NCI-H460 (cell line): ENCODE measurements at places on chromosomes 4 and X.

- DNase-seq: no peak
These were observed 5.4 kb downstream of the DAPP1 start for GRCh38 chr4:99821918-99822503.

DNA sequence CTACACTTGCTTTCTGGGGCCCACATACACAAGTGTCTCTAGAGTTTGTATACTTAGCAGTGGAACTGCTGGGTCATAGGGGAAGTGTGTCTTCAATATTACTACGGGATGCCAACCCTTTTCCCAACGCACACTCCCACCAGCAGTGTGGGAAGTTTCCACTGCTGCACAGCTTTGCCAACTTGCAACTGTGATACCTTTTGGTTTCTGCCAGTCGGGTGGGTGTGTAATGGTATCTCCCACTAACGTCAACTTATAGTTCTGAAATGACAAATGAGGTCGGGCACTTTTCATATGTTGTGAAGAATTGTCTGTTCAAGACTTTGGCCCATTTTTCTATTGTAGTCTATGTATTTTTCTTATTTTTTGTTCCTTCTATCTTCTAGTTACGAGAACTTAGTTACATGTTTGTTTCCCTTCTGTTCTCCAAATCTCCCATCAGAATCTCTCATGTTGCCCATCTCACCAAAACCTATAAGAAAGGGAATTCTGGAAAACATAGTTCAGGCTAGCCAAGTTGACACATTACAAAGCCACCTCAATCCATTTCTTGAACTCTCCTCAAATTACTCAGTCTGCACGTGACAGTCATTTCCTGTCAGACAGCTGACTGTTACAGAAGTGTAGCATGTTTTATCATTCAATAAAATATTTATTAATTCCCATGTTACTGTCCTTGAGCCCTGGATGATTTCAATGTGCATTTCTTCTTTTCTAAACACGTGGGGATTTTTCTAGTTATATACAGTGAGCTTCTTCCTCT, 30.7 kb downstream of the PNMA6E start:
- no peak for DNase-seq

DNA sequence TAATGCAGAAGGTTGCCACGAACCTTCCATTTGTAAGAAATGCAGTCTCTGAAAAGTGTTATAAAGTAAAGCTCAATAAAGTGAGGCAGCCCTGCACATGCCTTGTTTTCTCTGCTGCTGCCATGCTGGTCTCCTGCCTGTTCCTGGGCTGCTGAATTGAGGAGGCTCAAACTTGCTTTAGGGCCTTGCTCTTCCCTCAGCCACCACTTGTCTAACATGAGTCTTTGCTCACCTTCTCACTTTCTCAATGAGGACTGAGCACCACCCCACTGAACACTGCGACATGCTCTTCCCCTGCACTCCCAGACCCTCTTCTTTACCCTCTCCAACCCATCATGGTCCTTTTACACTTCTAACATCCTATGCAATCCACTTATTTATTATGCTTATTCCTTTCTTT, 25.2 kb upstream of the MFAP3L start:
- no peak for DNase-seq

DNA sequence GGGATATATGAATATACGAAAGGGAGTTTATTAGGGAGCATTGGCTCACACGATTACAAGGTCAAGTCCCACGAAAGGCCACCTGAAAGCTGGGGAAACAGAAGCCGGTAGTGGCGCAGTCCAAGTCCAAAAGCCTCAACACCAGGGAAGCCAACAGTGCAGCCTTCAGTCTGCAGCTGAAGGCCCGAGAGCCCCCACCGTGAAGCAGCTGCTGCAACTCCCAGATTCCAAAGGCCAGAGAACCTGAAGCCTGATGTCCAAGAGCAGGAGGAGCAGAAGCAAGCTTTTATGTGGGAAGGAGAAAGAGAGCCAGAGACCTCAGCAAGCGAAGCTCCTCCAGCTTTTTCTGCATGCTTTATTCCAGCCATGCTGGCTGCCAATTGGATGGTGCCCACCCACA, 275.8 kb downstream of the PTTG2 start:
- no peak for DNase-seq

DNA sequence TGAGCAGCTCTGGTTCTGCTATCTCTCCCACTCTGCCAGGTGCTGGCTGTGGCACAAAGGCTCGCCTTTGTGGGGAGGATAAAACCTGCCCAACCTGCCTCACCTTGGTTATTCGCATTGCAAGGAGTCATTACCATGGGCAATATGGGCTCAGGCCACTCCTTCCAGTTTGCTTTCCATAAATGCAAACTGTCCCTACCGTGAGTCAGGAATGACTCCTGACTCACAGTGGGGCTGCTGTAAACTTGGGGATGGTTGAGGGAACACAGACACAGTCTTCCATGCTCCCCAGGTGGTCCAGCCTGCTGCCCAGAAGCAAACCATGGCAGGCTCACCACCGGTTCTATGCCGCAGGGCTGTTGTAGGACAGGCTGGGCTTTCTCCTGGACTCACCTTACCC, 36.1 kb downstream of the COQ2 start:
- no peak for DNase-seq

DNA sequence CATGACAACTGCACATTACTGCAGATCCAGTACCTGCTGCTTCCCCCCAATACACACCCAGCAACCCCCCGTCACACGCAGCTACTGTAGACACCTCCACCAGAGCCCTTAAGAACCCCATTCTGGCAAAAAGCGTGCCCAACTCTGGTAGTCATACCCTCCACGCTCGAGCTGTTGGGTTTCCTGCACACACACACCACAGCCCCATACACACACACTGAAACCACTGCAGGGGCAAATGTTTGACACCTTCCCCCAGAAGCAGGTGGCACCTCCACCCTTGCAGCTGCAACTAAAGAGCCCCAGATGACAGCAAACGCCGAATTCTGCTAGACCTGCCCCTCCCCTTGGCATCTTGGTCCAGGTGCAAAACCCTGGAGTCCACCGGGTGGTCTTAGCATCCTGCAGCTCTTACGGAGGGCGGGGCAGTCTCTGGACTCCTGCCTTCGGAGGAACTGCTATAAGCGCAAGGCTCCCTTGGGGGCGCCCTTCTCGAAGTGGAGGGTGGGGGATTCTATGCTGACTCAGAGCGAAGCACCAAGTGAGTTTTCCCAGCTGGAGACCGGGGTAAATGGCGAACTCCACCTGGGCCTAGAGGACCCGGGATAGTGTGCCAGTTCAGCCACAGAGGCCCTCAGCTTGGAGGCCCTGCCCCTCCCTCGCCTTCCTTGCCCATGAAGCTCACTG, 1.5 kb downstream of the FRMPD3 start:
- DNase-seq: no peak

DNA sequence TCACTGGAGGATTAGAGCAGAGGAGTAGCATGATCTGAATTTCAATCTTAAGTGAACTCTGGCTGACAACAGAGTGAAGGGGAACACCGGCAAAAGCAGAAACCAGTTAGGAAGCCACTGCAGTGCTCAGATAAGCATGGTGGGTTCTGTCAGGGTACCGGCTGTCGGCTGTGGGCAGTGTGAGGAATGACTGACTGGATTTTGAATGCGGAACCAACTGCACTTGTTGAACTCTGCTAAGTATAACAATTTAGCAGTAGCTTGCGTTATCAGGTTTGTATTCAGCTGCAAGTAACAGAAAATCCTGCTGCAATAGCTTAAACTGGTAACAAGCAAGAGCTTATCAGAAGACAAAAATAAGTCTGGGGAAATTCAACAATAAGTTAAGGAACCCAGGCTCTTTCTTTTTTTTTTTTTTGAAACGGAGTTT, 5.2 kb downstream of the HTT start:
- no peak for DNase-seq

GRCh38 chrX:70434352-70434866, 10.2 kb upstream of the DLG3 start:
- DNase-seq: peak; percentile 84

DNA sequence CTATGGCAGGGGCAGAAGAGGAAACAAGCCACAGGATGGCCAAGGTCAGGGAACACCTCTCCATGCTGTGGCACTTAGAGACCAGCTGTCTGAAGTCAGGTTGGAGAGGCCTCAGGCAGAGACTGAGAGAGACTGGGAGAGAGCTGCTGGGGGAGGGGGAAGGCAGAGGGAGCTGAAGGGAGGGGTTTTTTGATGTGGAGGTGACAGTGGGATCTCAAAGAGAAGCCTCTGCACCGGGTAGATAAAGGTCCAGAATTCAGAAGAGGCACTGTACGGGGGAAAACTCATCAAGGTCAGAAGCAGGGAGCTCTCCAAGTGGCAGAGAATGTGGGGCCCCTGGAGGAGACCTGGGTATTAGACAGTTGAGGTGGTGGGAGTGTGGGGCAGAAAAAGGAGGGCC, 41.6 kb upstream of the HMGB3 start:
- no peak for DNase-seq

DNA sequence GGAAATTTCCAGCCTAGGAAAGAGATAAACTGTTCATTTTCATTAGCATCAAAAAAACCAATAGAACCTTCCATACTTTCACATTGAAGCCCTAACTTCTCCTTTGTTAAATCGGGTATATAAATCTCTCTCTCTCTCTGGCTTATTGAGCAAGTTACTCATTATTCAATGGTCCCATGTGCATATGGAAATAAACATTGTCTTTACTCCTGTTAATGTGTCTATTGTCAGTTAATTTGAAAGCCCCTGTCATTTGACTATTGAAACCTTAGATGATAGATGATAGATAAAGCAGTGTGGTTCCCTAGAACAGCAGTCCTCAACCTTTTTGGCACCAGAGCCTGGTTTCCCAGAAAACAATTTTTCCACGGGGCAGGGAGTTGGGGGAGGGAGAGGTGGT, 46.8 kb downstream of the CENPVL3 start:
- no peak for DNase-seq

DNA sequence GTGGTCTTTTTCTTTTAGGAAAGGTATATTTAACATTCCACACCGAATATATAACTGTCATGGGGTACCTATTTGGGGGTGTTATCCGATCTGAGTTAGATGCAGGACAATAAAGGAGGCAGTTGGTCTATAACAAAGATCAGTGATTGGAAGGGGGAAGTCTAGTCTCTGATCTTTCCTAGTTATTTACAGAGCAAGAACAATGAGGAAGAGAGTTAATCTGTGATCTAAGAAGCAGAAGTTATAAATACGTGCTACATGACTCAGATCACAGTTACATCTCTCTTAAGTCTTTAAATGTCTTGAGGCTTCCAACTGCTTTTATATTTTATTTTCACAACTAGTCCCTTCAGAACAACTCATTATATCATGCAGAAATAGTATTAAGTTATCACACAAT, 33.2 kb upstream of the ARMCX4 start:
- DNase-seq: no peak

DNA sequence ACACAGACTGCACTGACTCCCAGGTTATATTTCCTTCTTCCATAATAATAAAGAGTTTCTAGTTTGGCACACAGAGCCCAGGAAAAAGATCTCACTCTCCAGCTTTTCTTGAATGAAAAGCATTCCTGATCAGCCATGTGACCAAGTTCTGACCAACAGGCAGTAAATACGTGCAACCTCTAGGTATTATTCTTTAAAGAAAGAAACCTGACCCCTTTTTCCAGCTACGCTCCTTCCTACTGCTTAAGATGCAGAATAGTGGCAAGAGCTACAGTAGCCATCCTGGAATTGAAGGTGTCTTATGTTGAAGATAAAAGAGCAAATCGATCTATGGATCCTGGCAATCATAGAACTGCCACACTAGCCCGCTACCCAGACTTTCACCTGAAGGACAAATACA, 76.7 kb downstream of the LRBA start:
- no peak for DNase-seq

GRCh38 chr4:108031427-108032083, 41.9 kb downstream of the HADH start:
- no peak for DNase-seq

DNA sequence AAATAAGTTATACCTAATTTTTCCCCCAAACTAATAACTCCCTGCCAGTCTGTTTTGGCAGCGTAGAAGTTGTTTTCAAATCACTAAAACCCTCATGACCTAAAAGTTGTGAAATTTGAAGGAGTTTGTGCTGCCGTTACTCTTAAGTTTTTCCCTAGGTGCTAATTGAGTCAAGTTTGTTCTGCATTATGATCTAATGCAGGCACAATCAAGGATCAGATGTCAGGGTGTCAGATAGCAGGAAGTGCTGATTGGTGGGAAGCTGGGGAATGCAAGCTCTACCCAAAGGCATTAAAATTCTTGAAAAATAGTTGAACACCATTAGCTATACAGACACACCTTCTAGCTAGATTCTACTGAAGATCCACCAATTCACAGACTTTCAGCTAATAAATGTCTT, 51.9 kb downstream of the ARX start:
- DNase-seq: peak; percentile 3

DNA sequence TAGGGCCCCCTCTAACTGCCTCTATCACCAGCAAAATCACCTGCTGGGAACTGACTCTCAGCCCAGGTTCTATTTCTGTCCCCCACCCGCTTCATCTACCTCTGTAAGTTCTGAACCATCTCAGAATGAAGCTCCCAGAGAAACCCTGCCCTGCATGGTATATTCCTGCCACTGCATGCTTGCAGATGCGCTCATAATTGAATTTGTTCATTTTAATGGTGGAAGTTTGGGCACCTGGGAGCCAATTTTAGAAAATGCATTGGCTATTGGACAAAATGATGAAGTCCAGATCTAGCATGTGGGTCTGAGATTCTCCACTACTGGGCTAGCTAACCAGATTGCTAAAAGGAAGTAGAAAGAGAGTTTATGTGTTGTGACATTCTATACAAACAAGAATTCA, 28.6 kb upstream of the SLC10A4 start:
- no peak for DNase-seq

DNA sequence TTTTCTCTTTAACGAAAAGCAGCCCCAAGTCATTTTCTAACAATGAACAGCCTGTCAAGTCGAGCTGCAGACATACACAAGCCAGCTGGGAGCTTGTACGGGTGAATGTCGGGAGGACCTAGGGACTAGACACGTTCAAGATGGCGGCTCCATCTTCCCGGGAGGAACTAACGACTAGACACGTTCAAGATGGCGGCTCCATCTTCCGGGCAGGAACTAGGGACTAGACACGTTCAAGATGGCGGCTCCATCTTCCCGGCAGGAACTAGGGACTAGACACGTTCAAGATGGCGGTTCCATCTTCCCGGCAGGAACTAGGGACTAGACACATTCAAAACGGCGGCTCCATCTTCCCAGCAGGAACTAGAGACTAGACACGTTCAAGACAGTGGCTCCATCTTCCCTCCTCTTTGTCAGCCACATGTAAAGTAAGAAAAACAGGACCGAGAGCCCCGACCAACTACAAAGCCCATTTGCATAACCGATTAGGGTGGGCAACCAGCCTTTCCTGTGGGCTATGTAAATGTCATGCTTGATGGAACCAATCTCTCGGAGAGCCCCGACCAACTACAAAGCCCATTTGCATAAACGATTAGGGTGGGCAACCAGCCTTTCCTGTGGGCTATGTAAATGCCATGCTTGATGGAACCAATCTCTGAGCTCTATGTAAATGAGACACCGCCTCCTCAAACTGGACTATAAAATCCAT, 175.5 kb downstream of the DHRSX start:
- peak; percentile 41 for DNase-seq

DNA sequence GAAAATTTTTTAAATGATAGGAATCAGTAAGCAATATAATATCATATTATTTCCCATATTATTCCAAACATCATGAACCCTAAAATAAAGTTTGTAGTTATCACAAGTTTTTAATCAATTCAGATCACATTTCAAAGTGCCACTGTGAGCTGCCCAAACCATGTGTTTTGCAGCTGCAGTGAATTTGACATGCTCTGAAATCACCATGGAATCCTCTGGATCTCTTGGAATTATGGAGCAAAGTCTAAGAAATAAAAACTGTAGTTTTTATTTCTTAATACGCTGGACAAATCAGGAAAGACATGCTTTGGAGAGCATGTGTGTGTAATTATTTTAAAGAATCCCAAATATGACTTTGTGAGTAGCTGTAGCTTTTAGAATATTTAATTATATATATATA, 262.7 kb downstream of the ANKRD50 start:
- DNase-seq: no peak
